Stimulated activated CD8-positive, alpha-beta memory T cell treated with anti-CD3 and anti-CD28 coated beads, Interleukin-15, amount 100 ng/mL, for 48 hours (primary cell): ENCODE measurements at places on chromosomes 2 and 18.

- no peak for DNase-seq
Observed at GRCh38 chr2:189854940-189855339, 70.7 kb downstream of the PMS1 start.

DNA sequence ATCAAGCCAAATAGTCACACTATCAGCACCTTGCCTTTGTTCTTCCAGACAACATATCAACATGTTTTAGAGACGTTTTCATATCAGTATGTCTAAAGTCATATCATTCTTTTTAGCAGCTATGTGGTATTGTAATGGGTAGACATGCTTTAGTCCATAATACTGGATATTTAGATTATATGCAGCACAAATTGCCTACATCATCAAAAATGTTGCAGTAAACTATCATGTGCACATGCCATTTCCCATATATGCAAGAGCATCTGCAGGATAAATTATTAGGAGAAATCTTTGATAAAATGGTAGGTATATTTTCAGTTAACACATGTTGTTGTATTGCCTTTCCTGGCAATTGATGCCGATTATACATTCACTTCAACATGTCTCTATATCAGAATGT is 636.5 kb downstream of the XIRP2 start:
- no peak for DNase-seq

DNA sequence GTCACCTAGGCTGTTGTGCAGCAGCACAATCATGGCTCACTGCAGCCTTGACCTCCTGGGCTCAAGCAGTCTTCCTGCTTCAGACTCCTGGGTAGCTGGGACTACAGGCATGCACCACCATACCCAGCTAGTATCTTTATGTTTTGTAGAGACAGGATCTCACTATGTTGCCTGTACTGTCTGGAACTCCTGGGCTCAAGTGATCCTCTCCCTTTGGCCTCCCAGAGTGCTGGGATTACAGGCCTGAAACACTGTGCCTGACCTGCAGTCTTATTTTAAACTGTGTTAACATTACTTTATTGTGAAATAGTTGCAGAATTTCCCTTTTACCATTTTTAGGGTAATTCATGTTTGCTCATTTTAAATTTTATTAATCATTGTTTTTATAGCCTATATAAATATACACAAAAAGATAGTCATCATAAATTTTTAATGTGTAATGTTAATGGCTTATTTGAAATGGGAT is 24.6 kb downstream of the EML4 start:
- DNase-seq, result no peak

DNA sequence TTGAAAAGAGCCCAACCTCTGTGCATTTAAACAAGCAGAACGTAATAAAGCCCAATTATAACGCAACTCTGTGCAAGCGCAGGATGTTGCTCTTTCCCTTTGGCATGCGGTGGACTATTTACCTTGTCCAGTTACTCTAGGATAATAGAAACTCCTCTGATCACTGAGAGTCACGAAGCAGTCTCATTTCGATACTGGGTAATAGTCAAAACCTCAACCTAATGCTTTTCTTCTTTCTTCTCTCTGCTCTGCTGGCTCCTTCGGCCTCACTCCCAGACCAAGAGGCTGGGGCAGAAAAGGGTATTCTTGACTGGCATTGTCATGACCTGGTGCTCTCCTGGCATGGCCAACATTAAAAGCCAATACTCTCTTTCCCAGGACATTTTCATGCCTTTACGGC is 89.7 kb upstream of the GCFC2 start:
- no peak for DNase-seq

DNA sequence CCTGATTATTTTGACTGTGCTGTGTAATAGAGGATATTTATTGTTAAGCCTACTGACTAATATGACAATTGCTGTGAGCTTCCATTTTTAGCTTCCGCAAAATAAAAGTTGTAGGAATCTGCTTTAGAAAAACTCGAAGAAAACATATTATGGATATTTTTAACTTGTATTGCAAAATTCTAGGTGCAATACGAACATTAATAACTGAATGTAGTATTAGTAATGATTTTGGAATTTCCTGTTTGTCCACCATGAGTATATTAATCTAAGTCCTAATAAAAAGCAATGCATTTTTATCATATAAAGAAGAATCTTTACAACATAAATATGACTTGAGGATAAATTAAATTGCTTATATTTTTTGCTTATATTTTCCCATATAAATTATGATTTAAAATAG is 2.4 kb upstream of the DSC3 start:
- DNase-seq, result no peak

GRCh38 chr2:211376410-211376809 is 820.0 kb downstream of the CPS1 start:
- DNase-seq, result no peak

GRCh38 chr2:35501076-35501475 is 854.5 kb upstream of the CRIM1 start:
- no peak for DNase-seq

GRCh38 chr2:16037808-16038457 is 97.6 kb downstream of the MYCN start:
- no peak for DNase-seq

- DNase-seq, result no peak
Observed at GRCh38 chr2:8984855-8985254, 18.6 kb downstream of the MBOAT2 start.

- DNase-seq, result no peak
Observed at GRCh38 chr2:183011743-183012142, 26.5 kb downstream of the NCKAP1 start.

DNA sequence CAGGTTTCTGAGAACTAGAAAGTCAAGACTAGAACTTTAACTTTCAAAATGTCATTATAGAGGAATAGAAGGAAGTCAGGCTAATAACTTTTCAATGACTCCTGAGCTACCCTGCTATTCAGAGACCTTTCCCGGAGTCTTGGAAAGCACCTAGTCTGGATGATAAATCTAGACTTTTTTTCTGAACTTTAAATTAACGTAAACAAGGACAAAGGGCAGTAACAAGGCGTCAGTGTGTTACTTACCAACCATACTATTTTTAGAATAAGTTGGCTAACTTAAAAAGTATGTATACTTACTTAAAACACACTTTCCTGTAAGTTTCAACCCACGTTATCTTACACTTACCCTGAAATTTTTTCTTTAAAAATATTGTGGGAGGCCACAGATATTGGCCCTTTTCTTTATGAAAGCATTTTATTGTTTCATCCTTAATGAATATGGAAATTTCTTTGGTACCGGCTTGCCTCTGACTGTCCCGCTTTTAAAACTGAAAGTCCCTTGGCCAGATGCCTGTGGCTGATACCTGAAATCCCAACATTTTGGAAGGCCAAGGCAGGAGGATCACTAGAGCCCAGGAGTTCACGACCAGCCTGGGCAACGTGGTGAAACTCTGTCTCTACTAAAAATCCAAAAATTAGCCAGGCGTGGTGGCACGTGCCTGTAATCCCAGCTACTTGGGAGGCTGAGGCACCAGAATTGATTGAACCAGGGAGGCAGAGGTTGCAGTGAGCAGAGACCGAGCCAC is 9.7 kb downstream of the PMAIP1 start:
- DNase-seq, result no peak

- DNase-seq, result no peak
Observed at GRCh38 chr2:207163053-207163755, 2.5 kb downstream of the KLF7 start.

DNA sequence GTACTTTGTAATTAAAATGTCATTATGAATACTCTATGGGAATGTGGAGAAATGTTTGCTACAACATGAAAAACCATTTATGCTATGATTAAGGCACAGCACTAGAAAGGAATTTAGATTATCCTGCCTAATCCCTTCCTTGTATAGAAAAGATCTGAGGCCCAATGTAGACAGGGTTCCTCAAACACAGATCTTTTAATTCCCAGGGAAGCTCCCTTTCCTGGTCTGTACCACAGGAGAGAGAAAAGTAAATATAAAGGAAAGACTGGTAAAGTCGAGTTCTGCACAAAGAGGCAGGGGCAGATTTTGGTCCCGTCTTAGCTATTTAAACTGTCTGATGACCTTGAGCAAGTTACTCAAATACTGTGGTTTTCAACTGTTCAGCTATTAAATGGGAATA is 84.7 kb downstream of the ICA1L start:
- no peak for DNase-seq

GRCh38 chr2:38178556-38179419 is 102.8 kb upstream of the CYP1B1 start:
- DNase-seq, result no peak

- no peak for DNase-seq
Observed at GRCh38 chr18:51765606-51766360, 568.3 kb upstream of the MEX3C start.
